NCI-H524 (cell line): ENCODE measurements at places on chromosomes 12 and 14.

DNA sequence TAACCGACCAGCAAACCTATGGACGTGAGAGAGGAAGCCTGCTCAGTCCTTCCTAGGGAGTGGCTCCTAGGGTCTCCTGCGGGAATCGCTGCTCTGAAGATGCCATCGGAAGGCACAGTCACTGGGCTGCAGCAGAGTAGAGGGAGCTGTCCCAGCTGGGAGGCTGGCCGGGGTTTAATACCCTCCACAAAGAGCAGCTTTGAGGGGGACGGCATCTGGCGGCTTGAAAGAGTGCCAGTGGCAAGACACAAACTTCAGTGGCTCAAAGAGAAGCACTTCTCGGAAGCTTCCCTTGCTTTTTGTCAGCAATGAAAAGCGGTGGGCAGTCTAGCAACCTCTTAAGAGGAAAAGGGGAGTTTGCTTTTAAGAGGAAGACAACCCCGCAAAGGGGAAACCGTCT, 114.6 kb downstream of the TMEM132C start:
- peak; percentile 79 for DNase-seq

DNA sequence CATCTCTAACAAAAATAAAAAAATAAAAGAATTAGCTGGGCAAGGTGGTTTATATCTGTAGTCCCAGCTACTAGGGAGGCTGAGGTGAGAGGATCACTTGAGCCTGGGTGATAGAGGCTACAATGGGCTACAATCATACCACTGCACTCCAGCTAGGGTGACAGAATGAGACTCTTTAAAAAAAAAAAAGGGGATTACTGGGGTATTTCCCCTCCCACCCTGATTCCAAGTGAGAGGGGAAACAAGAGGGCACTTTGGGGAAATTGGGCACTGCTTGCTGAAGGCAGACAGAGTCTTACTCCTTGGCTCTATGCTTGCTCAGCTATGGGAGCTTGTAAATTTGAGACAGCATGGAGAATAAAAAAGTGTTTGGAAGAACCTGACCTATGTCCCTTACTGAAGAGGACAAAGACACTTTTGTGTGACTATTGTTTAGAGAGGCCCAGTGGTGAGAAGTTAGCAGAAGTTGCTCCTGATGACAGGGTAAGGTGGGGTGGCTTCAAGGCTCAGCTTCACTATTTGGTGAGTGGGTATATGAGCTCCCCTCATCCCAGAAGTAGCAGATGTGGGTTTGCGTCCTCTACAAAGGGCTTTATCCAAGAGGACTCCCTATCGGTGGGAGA, 44.0 kb downstream of the KLRG1 start:
- no peak for DNase-seq

DNA sequence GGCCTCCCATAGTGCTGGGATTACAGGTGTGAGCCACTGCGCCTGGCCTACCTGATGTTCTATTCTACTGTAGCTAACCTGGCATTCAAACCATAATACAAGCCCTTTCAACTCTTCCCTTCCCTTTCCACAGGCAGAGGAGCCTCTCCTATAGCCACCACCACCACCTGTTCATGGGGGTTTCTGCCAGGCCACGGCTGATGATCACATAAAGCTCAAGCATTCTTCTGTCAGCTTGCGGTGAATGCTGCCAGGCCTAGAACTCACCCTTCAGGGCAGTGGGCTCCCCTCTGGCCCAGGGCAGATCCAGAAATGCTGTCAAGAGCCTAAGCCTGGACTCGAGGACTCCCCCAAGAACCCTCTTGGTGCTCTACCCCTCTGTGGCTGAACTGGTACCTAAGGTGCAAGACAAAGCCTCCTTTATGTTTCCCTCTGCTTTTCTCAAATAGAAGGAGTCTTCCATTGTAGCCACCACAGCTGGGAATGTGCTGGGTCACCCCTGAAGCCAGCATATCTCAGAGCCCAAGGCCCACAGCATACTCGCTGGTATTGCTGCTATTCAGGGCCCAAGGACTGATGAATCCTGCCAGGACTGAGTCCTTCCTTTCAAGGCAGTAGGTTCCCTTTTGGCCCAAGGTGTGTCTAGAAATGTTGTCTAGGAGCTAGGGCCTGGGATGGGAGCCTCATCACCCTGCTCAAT, 3.4 kb upstream of the DLGAP5 start:
- DNase-seq: no peak

DNA sequence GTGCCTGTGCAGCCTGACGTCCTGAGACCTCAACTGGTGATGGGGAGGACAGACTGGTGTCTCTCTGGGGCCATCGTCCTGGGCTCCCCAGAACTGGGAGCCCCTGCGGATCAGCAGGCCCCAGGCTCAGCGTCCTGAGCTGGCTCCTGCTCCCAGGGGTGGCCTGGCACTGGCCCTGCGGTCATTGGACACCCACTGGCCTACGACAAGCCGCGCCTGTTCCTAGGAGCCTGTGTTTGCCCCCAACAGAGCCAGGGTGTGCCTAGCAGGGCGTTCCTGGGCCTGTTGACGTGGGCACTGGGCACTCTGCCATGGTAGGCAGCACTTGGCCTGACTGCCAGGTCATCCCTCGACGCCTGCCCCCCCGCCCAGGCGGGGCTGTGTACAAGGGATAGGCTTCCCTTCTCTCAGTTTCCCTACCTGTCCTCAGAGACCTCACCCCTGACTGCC, 8.4 kb downstream of the ADSS1 start:
- no peak for DNase-seq

DNA sequence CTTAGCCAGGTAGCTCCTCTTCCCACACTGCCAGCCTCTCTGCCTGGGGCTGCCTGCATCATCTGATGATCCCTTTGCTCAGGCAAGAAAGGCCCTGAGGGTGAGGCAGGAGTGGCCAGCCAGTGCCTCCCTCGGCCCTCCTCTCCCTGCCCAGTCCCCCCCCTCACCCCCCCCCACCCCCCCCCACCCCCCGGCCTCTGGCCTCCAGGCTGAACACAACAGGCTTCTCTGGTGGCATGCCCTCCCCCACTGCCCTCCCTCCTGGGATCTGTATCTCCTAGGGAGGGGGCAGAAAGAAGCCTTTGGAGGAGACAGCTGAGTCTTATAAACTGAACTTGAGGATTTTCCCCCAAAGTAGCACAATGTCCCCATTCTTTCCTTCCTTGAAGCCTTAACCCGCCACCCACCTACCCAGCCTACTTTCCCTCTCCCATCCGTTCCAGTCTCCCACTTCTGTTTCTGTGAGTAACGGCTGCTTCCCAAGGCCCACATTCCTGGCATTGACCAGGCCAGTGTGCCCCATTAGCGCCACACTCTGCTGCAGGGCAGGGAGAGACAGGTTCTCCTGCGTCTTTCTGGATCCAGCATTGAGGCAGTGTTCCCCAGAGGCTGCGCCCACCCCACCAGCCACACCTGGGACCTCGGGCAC, 82.1 kb downstream of the B4GALNT3 start:
- no peak for DNase-seq

GRCh38 chr12:65614259-65614889, 209.9 kb upstream of the HMGA2 start:
- no peak for DNase-seq

- no peak for DNase-seq
These were observed 163.0 kb upstream of the NRXN3 start for GRCh38 chr14:78007160-78007559.

- no peak for DNase-seq
These were observed 96.6 kb downstream of the LMNTD1 start for GRCh38 chr12:25456474-25456873.
